Colonic mucosa (tissue), 4 donors: ENCODE measurements at places on chromosomes 11 and 22.

DNA sequence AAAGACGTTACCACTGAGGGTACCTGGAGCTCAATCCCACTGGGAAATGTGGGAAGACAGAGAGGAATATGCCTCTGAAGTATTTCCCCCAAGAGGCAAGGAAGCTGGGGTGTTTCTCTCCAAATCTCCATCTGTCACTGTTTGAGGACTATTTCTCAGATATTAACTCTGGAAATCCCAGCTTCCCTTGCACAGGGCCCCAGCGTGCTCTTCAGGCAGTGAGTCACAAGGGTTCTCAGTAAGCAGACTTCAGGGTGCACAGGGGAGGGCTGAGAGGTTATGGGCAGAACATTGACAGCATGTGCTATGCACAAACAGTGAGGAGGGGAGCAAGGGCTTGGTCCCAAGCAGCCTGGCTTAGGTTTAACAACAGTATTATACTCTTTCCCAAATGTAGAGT, 60.9 kb upstream of the EED start:
- no peak overlapping the region for H3K27ac ChIP-seq
- H3K27me3 ChIP-seq = no peaks in the 10 kb centered on the region
- H3K4me1 ChIP-seq = no peaks in the 10 kb centered on the region
- H3K36me3 ChIP-seq = no peaks in the 10 kb centered on the region
- DNase-seq = no peak

DNA sequence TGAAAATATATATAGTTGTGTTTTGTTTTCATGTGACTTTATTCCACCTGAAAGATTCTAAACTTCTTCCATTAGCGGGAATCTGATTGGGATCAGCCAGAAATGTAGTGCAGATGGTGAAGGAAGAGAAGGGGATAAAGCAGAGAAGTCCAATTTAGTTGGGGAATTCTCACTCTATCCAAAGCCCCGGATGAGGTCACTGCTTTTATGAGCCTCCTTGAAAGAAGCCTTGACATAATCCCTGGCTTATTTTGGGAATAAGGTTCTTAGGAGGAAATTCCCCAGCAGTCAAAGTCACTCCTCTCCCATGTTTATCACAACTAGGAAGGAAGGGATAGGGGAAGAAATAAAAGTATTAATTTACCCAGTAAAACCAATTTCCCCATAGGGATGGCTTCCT, 41.1 kb downstream of the OSBP start:
- H3K27ac ChIP-seq = peak overlapping the region; percentile 25
- DNase-seq = no peak
- peaks cover 13% of the 10 kb centered on the region for H3K36me3 ChIP-seq
- no peaks in the 10 kb centered on the region for H3K4me1 ChIP-seq
- no peak overlapping the region for H3K4me3 ChIP-seq

DNA sequence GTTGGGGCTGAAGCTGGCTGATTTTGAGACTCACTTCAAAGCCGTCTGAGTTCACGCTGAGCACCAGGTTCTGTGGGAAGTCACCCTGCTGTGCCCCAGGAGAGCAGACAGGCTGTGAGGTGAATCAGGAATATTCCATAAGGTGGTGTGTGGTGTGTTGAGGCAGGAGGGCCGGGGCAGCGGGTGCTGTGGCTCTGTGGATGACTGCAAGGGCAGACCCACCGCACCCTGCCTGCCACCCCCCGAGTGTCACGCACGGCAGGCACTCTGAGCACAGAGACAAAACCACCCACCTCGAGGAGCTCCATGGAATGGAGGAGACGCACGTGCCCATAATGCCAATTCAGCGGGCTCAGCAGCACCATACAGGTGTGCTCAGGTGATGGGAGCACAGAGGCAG, 147.8 kb downstream of the PKNOX2 start:
- no peak overlapping the region for H3K27ac ChIP-seq
- no peak for DNase-seq
- H3K4me3 ChIP-seq = no peak overlapping the region
- no peaks in the 10 kb centered on the region for H3K4me1 ChIP-seq
- H3K36me3 ChIP-seq = no peaks in the 10 kb centered on the region

DNA sequence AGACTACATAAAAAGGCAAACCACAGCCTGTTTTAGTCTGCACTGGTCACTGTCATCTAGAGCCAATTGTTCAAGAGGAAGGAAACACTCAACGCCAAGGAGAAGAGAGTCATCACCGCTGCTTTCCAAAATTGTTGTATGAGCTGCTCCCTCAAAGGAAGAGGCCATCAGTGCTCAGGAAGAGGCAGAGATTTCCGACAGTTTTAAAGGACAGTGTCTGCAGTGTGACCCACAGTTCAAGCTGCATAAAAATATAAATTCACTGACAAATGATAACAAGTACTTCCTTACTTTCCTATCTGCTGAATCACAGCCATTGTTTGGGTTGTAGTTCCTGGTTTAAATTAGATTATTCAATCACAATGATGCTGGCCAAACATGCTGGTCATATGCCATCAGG, 16.4 kb downstream of the PRCP start:
- H3K27me3 ChIP-seq = no peaks in the 10 kb centered on the region
- DNase-seq = no peak
- H3K36me3 ChIP-seq = no peaks in the 10 kb centered on the region
- no peaks in the 10 kb centered on the region for H3K4me1 ChIP-seq
- no peak overlapping the region for H3K4me3 ChIP-seq

GRCh38 chr11:101129203-101129943, at the start of gene PGR:
PGR (minus strand) TSS chr11:101129813; CDS start chr11:101129070, 743 bp downstream.
- peak; percentile 51 for DNase-seq
- H3K4me3 ChIP-seq = peak within 1 kb of the TSS; percentile 43
- peaks cover 3% of the 10 kb centered on the region for H3K4me1 ChIP-seq
- peaks cover 22% of the 10 kb centered on the region for H3K27me3 ChIP-seq
